ENCODE measurements at places on chromosomes 5 and 9.

DNA sequence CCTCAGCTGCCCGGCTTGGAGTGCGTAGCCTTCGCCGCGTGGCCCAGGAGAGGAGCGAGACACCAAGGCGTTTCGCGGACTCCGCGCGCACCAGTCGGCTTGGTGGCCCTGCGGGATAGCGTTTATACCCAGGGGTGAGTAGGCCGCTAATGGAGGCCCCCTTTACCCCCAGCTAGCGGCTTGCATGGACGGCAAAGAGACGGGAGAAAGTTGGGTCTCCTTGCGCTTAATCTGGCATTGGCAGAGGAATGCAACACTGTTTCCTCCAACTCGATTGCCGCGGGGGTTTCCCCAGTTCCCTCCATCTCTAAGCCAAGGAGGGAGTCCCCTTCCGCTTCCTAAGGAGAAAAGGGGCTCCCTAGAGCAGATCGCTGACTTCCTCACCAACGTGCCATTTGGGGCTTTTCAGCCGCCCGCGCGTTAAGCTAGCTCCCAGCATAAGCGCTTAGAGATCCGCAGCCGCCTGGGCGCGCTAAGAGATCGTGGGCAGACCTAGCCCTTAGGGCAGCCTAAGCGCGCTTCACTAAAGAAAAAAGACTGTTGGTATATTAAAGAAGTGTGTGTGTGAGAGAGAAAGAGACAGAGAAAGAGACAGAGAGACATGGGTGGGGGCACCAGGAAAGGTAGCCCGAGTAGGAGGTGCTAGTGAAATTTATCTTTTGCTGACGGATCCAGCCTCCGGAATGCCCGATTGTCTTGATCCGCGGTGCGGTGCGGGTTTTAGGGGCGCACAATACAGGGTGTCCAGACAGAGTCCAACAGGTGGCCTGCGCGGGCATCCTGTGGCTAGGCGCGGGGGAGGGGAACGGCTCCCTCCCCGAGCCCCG is 597.9 kb upstream of the SGCD start:
- peak; percentile 47 for DNase-seq

DNA sequence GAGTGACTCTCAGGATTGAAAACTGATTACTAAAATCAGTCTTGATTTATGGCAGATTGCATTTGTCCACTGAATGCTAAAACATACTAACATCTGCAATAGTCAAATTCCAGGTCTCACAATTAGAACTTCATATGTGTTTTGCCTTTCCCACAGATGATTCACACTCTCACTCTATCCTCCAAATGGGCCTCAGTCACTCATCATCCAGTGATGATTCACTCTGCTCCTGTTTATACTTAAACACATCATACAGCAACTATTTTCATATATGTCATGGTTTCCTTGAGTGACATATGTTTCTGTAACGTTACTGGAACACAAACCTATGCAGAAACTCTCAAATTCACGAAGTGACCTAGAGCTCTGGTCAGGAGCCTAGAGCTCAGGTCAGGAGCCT is 512.9 kb downstream of the HINT1 start:
- no peak for DNase-seq

GRCh38 chr5:136420168-136420898 is 55.0 kb upstream of the TRPC7 start:
- no peak for DNase-seq

DNA sequence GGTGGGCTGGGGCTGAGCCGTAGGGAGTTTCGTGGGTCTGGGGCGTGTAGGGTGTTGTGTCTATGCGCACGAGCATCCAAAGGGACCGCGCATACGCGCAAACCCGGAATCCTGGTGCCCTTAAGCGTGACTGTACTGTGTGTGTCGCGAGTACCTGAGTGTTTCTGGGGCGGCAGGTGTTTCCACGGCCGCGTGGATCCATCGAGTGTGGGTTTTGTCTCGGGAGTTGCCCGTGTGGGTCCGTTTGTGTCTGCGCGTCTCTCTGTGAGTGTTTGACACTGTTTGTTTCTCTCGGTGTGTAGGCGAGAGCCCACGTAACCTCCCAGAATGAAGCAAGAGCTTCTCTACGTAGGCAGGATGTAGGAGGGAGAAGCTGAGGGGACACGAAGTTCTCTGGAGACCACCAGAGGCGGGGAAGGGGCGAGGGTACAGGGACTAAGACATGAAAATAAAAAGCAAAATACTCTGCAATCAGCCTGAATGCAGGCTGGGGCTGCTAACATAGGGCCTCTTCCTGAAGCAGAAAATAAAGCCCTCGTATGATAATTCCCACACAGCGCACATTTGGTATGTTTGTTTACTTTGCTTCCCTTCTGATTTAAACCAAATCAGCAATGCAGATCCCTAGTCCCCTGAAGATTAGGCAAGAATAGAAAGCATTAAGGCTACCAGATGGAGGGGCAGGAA is 588 bp upstream of the BRINP1 start:
- peak; percentile 65 for DNase-seq

- DNase-seq, result no peak
These were observed 127.5 kb upstream of the CPEB4 start for GRCh38 chr5:173760461-173761177.

GRCh38 chr9:87498811-87499360 is 1.2 kb downstream of the DAPK1 start:
- DNase-seq, result no peak

DNA sequence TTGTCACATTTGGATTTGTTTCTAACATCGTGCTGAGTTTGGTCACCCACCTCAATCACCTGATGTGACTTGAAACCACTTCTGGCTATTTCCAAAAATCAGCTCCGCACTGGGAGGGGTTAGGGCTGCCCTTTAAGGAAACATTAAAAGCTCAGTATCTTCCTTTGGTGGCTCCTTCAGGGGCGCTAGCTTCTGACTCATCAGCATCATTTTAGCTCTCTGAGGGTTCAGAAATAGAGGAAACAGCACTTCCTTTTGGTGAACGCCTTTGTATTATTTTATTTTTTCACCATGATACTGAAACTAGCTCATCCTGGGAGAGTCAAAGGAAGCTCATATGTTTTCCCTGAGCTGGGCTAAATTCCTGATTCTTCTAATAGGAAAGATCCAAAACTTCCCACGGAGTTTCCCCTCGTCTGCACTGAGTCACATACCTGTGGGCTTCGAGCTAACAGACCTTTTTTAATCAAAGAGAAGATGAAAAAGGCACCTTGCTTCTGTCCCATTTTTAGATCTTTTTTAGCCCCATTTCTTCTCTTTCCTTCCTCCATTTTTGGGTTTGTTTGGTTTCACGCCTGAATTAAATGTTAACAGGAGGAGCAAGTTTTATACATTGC is 48.2 kb downstream of the ROPN1L start:
- no peak for DNase-seq

GRCh38 chr5:83440826-83441225 is 30.7 kb upstream of the VCAN start:
- DNase-seq, result no peak

DNA sequence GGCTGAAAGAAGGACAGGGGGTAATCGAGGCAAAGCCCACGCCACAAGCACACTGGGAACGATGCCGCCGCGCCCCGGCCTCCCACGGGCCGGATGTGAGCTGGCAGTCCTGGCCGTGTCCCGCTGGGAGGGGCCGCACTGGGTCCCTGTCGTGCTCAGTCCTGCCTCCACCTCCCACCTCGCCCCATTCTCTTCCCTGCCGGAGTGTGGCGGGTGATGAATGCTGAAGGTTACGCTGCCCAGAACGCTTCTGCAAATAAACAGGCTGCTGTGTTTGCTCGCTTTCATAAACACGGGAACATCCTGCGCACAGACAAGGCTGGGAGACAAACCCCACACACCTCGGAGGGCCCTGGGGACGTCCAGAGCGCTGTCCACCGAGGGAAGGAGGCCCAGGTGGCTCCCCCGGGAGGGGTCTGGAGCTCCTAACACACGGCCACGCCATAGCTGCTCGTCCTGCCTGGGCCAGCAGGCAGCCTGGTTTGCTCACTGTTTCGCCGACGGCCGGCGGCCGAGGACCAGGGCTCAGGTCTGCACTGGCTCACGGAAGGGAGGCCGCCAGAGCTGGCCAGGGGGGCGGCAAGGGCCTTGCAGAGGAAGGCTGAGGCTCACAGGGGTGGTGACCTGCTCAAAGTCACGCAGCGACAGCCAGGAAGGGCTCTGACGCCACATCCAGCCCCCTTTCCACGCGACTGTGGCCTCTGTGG is 2.3 kb downstream of the DNLZ start:
- DNase-seq, result no peak

DNA sequence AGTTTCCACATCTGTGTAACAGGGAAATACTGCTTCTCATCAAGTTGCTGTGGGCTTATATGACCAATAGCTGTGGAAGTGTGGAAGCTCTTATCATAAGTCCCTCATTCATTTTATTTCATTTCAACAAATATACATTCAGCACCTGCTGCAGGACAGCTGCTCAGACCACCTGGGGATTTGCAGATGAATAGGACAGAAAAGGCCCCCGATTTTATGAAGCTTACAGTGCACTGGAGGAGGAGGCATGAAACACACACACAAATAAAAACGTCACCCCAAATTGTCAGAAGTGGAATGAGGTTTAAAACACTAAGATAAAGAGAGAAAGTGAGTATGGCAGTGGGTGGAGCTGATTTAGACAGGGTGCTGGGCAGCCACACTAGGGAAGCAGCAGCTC is 107.2 kb downstream of the DRD1 start:
- no peak for DNase-seq

DNA sequence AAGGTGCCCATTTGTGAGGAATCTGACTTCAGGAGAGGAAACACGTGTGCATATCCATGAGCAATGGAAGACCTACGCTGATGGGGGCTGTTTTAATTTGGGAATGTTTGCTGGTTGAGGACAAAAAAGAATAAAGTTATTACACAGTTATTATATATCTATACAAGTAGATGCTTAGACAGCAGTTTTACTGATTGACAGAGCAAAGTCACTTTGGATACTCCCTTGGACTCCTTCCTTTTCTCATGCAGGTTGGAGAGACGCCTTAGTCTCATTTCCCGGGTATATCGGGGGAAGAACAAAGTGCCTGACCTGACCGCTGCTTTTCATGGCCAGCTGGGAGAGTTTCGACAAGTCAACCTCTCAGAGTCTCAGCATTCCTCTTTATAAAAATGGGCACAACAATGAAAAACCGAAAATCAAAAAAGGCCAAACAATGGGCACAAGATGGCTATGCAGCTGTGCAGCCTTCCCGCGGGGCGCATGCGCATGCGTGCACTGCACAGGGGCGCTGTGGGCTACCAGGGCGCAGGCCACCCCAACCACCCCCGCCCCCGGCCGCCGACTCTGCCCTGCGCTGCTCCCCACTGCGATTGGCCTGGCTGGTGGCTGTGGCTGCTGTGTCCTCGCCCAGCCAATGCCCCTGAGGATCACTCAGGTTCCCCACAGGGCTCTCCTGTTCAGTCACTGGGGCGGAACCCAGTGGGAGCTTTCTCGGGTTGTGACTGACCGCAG is 18.1 kb downstream of the NFIL3 start:
- DNase-seq, result no peak

GRCh38 chr9:13661014-13661413 is 381.5 kb upstream of the MPDZ start:
- no peak for DNase-seq

DNA sequence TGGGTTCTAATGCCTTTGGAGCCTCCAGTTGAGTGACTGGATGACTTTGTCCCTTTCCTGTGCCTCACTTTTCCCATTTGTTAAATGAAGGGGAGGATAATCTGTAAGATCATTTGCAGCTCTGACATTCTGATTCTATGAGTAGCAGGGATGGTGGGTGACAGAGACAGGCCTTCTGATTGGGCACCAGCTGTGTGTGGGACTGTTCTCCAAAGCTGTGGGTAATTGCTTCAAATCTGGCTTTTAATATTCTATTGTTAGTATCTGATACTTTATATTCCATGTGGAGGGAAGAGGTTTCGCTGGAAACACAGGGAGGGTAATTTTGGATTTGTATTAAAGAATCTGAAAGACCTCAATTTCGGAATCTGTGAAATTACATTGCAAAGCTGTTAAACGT is 102.7 kb downstream of the FBXO38 start:
- DNase-seq, result no peak

DNA sequence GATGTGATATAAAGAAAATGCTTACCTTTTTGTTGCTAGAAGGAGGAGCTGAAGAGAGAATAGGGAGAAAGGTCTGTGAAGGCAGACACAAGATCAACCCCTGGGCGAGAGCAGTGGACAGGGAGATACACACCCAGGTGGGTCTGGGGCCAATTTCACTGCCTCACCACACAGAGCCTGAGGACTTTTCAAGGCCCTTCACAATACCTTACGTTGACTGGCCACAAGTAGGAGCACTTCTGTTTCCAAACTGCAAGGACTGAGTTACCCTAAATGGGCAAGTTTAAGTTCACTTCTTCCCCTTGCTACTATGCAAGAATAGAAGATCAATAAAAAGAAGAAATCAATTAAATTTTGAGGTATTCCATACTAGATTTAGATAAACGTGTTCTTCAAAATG is 174.5 kb upstream of the SLC12A2 start:
- no peak for DNase-seq

DNA sequence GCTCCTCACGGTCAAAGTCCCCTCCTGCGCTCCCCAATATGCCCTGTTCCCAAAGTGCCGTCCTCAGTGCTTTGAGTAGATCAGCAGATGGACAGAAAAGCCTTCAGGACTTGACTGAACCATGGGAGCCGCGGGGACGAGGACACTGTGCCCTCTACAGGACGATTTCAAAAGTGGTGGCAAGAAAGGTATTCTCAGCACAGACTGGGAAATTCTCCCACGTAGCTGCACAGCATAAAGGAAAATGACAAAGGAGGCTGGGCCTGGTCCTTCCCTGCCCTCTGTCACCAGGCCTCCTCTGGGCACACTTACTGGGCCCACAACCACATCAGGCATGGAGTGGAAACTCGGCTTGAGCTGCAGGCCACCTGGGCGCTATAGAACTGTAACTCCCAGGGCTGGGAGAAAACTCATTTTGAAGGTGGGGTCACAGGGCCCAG is 16.7 kb upstream of the MTMR12 start:
- peak; percentile 95 for DNase-seq

GRCh38 chr5:171226864-171227263 is 82.2 kb upstream of the TLX3 start:
- no peak for DNase-seq

GRCh38 chr5:111401906-111402305 is 110.4 kb downstream of the STARD4 start:
- no peak for DNase-seq

DNA sequence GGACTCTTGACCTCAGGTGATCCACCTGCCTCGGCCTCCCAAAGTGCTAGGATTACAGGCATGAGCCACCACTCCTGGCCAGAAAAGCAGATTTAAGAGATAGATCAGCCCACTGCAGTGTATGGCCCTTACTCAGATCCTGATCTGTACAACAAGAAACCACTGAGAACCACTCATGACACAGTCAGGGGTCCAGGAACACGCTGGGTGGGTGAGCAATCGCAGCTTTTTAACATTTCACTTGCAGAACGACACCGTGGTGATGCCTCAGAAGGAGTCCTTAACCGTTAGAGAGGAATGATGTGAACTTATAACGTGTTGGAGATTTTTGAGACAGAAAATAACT is 45.3 kb upstream of the NSMF start:
- no peak for DNase-seq

- no peak for DNase-seq
These were observed 18.3 kb upstream of the LPAR1 start for GRCh38 chr9:111056538-111056937.

GRCh38 chr5:173234129-173234790 is 746 bp downstream of the NKX2-5 start:
- no peak for DNase-seq

GRCh38 chr9:98092613-98092931 is 26.4 kb downstream of the TRIM14 start:
- peak; percentile 64 for DNase-seq

- DNase-seq, result peak; percentile 95
These were observed at the start of gene MXD3 for GRCh38 chr5:177311723-177312648. TSS of gene MXD3 (minus strand) at chr5:177311898. CDS start at chr5:177311830, 68 bp downstream.

- DNase-seq, result no peak
These were observed 105.5 kb upstream of the TSLP start for GRCh38 chr5:110965773-110966581.

- DNase-seq, result no peak
These were observed 500.0 kb upstream of the KLF4 start for GRCh38 chr9:107989544-107989943.
